ELF-1 (cell line): ENCODE measurements at places on chromosomes 1 and 21.

DNA sequence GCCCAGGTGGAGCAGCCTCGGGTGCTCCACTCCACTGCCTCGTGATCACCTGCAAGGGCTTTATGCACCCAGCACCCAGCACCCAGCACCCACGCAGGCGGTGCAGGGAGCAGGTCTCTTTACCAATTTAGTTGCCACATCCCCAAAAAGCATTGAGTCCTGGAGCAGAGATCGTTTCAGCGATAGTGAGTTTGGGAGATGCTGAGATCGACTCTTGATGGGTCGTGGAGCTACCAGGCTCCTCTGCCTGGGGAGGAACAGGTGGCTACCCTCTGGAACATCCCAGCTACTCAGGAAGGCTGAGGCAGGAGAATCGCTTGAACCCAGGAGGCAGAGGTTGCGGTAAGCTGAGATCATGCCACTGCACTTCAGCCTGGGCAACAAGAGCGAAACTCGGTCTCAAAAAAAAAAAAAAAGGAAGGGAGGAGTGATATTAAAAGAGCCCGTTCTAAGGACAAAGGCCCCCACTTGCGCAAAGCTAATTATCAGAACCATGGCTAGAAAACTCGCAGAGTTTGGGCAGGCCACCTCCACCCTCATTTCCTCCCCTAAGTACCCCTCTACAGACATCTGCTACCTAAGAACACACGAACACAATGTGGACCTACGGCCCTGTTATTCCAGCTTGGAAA, 106.5 kb upstream of the SLC45A1 start:
- no peak for DNase-seq

DNA sequence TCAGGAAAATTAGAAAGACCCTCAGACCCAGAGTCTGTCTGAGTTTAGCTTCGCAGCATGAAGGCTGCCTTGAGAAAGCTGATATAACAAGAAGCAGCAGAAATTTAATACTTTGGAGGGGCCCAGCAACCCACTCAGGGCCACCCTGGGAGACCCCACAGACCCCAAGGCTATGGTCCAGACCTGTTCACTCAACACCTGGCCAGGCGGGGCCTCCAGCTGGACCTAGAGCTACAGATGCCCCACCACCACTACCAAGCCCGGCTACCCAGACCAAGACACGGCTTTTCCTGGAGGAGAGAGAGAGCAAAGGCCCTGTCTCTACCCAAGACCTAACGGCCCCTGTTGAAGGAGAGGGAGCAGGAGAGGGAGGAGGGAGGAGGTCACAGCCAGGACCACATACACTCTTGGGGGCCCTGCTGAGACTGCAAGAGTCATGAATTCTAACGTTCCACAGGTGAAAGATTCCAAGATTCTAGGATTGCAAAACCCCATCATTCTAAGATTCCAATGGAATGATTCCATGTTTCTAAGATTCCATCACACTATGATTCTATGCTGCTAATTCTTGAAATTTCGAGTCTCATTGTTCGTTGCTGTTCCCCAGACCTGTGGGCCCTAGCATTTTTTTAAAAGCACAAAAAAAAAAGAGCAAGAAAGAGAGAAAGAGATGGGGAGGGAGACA, 53.2 kb downstream of the LACTBL1 start:
- DNase-seq: no peak

GRCh38 chr1:113984710-113985109, 5.4 kb downstream of the OLFML3 start:
- no peak for DNase-seq

DNA sequence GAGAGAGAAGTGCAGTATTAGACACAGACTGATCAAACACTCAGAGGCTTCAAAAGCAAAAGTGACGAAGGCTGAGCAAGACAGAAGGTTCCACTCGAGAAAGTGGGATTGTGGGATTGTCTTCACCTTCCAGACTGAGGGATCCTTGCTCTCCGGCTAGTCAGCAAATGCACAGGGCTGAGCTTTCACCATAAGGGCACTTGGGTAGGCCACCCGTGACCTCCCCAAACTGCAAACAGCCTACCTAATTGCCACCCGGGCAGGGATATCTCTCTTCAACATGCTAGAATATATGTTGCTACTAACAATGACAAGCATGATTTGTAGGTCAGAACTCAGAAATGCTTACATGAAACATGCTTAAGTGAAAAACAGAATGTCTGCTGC, 35.3 kb upstream of the RIPK4 start:
- no peak for DNase-seq

GRCh38 chr1:162284206-162284955, 92.3 kb downstream of the SPATA46 start:
- DNase-seq: no peak

GRCh38 chr1:184811439-184812111, 56.9 kb upstream of the EDEM3 start:
- DNase-seq: no peak

GRCh38 chr1:151502035-151502700, 9.0 kb upstream of the CGN start:
- no peak for DNase-seq

GRCh38 chr1:241640867-241641622, 876 bp upstream of the CHML start:
- DNase-seq: no peak

DNA sequence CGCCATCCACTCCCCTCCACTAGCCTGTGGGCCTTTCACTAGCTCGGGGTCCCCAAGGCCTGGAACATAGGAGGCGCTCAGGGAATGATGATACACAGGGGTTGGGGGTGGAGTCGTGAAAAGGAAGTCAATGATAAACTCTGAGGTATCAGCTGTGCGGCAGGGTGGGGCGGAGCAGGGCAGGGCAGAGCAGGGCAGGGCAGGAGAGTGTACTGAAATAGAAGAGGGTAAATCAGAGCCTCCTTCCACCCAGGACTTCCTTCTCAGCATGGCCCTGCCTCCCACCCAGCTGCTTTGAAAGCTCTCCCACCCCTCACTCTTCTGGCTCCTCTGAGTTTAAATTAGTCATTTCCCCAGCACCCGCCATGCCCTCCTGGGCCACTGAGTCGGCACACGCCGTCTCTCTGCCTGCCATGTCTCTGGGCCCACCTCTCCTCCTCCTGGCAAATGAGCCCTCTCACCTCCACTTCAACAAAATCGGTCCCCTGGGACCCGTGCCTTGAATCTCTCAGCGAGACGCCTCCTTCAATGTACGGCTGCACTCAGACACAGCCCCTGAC, 16.9 kb downstream of the CAPZB start:
- DNase-seq: no peak

DNA sequence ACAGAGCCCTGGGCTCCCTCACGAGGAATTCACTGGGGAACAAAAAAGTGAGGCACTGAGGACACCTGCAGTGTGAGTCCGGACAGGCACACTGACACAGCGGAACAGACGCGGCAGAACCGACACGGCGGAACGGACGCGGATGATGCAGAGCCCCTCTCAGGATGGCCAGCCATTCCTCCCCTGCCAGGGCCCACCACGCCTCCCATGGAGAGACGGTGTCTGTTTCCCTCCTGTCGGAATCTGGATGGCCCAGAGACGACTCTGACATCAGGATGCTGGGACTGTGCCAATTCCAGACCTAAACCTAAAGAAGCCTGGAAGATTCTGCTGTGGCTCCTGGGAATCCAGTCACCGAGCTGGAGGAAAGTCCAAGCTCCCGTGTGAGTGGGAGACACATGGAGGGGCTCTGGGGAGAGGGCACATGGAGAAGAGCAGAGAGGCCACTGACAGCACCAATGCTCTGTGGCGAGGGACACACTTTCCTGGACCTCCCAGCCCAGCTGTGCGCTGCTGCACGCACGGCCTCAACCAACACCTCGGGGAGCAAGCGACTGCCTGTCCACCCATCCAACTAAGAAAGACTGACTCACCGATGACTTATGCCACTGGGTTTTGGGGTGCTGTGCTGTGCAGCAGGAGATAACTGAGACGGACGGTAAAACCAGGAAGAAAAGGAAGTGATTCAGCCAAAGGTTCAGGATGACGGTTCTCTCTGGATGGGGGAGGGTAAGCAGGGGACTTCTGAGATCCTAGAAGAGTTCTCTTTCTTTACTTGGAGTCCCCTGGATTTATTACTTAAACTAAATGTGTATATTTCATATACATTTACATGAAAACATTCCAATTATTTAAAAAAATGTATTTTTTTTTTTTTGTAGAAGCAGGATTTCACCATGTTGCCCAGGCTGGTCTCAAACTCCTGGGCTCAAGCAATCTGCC, 23.3 kb downstream of the ZBTB17 start:
- peak; percentile 46 for DNase-seq

DNA sequence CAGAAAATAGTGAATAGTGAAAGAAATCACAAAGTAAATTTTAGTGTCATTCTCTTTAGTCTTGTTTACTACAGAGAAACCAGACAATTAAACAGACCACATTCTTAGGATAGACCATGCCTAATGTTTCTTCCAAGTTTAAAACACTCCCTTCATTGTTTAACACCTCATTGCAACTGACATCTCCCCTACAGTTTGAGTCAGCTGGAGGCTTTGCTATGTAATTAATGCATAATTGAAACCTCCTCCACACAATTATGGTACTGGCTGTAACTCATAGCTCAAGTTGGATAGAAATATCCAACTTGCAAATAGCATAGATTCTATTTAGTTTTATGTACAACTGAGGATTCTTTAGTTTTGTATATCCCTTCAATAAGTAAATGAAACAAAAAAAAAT, 35.2 kb upstream of the B3GALT2 start:
- no peak for DNase-seq

DNA sequence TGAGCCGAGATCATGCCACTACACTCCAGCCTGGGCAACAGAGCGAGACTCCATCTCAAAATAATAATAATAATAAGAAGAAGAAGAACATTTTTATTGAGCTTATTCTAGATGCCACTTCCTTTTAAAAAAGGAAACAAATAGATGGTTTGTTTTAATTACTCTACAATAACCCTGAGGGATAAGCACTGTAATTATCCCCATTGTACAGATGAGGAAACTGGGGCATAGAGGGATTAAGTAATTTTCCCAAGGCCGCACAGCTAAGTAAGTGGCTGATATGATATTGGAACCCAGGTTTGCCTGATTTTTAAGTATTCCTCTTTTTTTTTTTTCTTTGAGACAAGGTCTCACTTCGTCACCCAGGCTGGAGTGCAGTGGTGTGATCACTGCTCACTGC, 58.5 kb upstream of the LRIG2 start:
- no peak for DNase-seq

DNA sequence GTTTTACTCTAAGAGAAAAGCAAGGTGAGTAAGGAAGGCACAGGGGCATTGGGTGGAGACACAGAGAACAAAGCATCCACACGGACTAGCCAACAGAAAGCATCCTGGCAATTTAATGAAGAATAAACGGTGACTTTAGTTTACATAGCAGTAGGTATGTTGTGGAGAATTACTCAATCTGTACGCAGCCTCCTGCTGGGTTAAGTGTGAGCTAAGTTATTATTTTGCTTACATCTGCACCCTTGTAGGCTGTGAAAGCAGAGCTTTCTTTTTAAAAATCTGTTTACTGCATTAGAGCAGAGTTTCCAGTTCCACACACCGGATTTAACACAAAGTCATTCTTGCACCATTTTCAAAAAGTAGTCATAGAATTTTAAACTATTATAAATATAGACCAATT, 144.5 kb downstream of the AKT3 start:
- no peak for DNase-seq

- peak; percentile 40 for DNase-seq
These were observed 2.3 kb upstream of the PLA2G2A start for GRCh38 chr1:19981507-19982312.

- peak; percentile 52 for DNase-seq
These were observed 935 bp downstream of the KCNK2 start for GRCh38 chr1:215083383-215083961.

- DNase-seq: no peak
These were observed 54.9 kb downstream of the KCNK1 start for GRCh38 chr1:233668725-233669294.

DNA sequence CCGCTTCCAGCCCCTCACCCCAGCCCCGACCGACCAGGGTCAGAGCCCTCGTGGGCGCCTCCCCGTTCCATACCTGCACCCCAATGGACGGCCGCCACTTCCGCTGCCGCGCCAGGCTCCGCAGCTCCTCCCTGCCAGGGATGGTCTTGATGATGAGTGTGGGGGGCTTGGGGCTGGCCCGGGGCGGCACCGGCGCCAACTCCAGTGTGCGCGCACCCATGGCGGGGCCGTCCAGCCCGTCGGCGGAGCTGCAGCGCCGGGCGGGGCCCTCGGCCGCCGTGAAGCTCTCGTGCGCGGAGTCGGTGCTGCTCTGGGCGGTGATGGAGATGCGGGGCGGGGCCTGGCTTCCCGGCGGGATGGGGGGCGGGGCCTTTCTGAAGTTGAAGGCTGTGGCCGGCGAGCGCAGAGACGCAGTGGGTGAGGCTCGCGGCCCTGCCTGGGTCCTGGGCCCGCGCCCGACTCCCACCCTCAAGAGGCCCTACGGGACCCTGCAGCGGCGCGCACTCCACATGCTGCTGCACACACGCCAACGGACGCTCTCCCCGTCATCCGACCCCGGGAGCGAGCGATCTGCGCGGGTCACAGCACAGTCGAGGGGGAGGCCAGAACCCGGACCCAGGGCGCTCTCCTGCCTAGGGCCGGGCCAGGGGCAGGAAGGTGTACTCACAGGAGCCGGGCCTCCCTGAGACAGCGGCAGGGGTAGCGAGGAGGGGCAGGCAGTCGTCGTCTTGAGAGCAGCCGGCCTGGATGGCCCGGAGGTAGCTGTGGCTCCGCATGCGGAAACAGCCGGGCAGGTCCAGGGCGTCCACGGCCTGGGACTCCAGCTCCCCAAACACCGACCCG, 26.1 kb upstream of the SMIM12 start:
- DNase-seq: peak; percentile 44

GRCh38 chr21:43340491-43341377, 86.2 kb downstream of the SIK1 start:
- peak; percentile 70 for DNase-seq

- DNase-seq: no peak
These were observed 33.4 kb downstream of the STYXL2 start for GRCh38 chr1:167127236-167127635.

- no peak for DNase-seq
These were observed 432.3 kb downstream of the LRRIQ3 start for GRCh38 chr1:73765551-73766233.

- no peak for DNase-seq
These were observed 137.4 kb downstream of the FGGY start for GRCh38 chr1:59434336-59434735.

- no peak for DNase-seq
These were observed 64.4 kb upstream of the RPL11 start for GRCh38 chr1:23627069-23627735.
